ENCODE measurements at places on chromosomes 7 and 10. TPM values are rescaled to one million over a fixed set of nuclear protein-coding genes. Genes with fewer than 3 reads are reported as not detected.

The DCLRE1A gene
- 8.3 TPM for polyA plus RNA-seq

The PLXDC2 gene
- polyA plus RNA-seq, result 19.0 TPM

The PLEKHS1 gene
- polyA plus RNA-seq, result 62.4 TPM

The P4HA1 gene
- polyA plus RNA-seq, result 31.8 TPM

The RBP4 gene
- 33.9 TPM for polyA plus RNA-seq

The PNPLA8 gene
- polyA plus RNA-seq, result 24.1 TPM

The ANXA8 gene
- polyA plus RNA-seq, result 18.2 TPM
